Kidney (tissue), 22 donors: ENCODE measurements at places on chromosomes 3 and 15. TPM values are rescaled to one million over a fixed set of nuclear protein-coding genes. Genes with fewer than 3 reads are reported as not detected.

DNA sequence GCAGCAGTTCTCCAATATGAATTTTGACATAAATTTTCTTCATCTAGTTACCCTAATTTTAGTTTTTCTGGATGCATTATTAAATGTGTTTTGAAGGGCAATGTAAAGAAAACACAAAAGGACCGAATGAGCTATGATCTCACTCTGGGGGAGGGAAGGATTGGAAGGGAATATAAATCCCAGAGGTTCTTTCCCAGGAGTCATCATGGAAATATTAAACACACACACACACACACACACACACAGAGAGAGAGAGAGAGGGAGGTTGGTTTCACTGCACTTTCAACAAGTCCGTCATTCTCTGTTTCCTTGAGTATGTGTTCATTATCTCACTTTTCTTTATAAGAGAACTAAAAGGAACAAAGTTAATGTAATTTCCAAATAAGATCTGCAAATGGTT is 70.7 kb upstream of the DCBLD2 start:
- no peak overlapping the region for H3K27ac ChIP-seq
- no peaks in the 10 kb centered on the region for H3K36me3 ChIP-seq
- H3K4me3 ChIP-seq = no peak overlapping the region

DNA sequence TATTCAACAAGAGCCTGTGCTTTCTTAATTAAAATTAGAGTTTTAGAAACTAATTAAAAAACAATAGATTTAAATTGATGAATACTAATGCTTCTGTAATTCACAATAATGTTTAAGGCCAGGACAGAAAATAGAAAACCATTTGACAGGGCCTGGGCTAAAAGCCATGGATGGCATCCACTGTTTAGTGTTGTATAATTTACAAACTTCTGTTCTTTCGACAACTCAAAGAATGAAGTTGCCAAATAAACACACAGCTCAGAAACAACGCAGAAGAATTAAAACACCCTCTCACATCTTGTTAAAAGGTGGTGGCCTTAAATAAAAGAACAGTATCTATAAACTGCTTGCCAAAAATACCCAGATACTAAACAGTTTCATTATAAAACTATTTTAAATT is 347.5 kb downstream of the MECOM start:
- DNase-seq = no peak
- H3K4me3 ChIP-seq = no peak overlapping the region
- H3K4me1 ChIP-seq = no peaks in the 10 kb centered on the region
- H3K27me3 ChIP-seq = no peaks in the 10 kb centered on the region
- H3K27ac ChIP-seq = no peak overlapping the region

DNA sequence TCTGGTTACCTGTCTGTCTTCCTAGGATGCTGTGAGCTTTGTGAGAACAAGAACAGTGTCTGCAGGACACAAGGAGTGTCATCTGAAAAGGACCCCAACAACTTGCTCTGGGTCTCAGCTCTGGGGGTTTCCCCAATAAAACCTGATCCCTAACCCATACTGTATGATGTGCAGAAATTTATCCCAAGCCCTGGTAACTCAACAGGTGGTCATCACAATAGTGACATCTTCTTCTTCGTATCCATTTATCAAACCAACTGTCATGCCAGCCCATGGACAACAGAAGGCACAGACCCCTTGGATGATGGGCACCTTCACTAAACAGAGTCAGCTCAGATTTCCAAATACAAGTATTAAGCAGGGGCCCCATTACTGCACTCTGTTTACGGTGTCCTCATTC is 127.5 kb downstream of the UACA start:
- H3K4me3 ChIP-seq = no peak overlapping the region
- H3K27ac ChIP-seq = no peak overlapping the region
- no peak for DNase-seq
- H3K4me1 ChIP-seq = no peaks in the 10 kb centered on the region

- H3K27ac ChIP-seq = no peak overlapping the region
- DNase-seq = no peak
- no peak overlapping the region for H3K4me3 ChIP-seq
- H3K36me3 ChIP-seq = no peaks in the 10 kb centered on the region
- no peaks in the 10 kb centered on the region for H3K27me3 ChIP-seq
Measured at GRCh38 chr15:85542895-85543331, 162.5 kb downstream of the AKAP13 start.

The GANC gene
- total RNA-seq = 40.4 TPM

The STXBP5L gene
- not detected for total RNA-seq

The TCAIM gene
- total RNA-seq = 30.4 TPM
